Endodermal cell (in vitro differentiated cells): ENCODE measurements at places on chromosomes 12 and 14. TPM values are rescaled to one million over a fixed set of nuclear protein-coding genes. Genes with fewer than 3 reads are reported as not detected.

- peaks cover 27% of the 10 kb centered on the region for H3K4me1 ChIP-seq
- no peak overlapping the region for H3K27ac ChIP-seq
- no peaks in the 10 kb centered on the region for H3K27me3 ChIP-seq
- H3K36me3 ChIP-seq, result no peaks in the 10 kb centered on the region
These were observed 117.2 kb downstream of the CACNA1C start for GRCh38 chr12:2169940-2170339.

DNA sequence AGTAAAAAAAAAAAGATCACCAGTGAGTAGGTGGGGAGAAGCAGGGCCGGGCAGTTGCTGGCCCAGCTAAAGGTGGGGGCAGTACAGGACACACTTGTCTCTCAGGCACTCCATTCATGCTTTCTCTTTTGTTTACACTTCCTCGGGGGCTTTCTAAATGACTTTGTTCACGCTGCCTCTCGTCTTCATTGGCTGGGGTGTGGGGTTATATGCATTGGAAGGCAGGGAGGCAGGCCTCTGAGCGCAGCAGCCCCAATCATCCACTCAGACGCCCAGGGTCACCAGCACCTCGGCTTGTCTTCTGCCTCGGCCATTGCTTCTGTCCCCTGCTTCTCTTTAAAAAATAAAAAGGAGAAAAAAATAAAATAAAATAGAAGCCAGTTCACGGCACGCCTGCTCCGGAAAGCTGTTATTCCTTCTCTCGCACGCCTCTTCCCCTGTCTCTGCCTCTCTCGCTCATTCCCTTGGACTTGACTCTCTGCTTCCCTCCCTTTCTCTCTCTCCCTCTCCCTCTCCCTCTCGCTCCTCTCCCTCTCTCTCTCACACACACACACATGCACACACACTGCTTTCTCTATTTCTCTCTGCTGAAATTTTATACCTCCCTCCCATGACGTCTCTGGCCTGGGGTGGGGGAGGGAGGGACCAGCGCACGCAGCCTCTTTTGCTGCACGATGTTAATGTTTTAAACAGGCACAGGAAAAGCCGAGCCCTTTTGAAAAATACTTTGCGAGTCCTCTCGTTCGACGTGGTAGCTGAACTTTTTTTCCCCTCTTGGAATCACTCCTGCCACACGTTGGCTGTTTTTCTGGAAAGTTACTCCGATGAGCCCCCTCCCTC lies at the start of gene TGFB3:
TGFB3 (minus strand) TSS at position 570 of the 840 bp plus-strand sequence. CDS start 1,102 bp downstream, outside the sequence.
- H3K4me1 ChIP-seq, result peaks cover 7% of the 10 kb centered on the region
- peak; percentile 67 for DNase-seq
- H3K27ac ChIP-seq, result no peak within 1 kb of the TSS
- peak within 1 kb of the TSS; percentile 79 for H3K4me3 ChIP-seq
- no peaks in the 10 kb centered on the region for H3K36me3 ChIP-seq
- peaks cover 7% of the 10 kb centered on the region for H3K27me3 ChIP-seq

DNA sequence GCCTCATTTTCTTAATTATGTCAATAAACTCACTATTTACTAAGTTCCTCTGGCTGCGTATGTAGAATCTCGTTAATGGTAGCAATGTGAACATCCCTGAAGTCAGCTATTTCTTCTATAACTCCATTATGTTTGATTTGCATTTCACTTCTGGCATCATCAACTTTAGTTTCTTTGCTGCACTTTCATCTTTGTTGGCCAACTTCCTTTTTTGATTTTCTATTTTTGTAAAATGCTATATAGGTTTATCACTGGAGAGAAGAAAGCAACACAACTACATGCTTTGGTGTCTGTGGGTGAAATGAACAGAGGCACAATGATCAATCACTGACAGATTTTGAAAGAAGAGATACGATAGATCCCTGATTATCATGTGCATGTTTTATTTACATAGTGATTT lies 58.5 kb upstream of the ATF7IP start:
- DNase-seq, result no peak
- no peaks in the 10 kb centered on the region for H3K36me3 ChIP-seq
- no peak overlapping the region for H3K4me3 ChIP-seq
- no peaks in the 10 kb centered on the region for H3K4me1 ChIP-seq
- H3K27me3 ChIP-seq, result no peaks in the 10 kb centered on the region
- H3K27ac ChIP-seq, result no peak overlapping the region

Gene KRT8
- total RNA-seq, result 1,767 to 2,029 TPM (median 1,920 TPM) in 3 replicates

DNA sequence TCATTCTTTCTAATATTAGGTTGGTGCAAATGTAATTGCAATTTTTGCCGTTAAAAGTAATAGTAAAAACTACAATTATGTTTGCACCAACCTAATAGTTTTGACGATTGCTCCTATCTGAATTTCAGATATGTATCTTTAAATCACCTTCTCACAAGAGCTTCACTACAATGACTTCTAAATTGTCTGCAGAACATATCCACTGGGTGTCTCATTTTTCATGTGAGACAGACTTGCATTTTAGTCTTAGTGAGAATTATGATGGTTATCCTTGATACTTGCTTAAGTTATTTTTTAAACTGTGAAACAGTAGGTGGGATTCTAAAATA lies 84.6 kb downstream of the ITPR2 start:
- no peak overlapping the region for H3K27ac ChIP-seq
- H3K4me1 ChIP-seq, result no peaks in the 10 kb centered on the region
- DNase-seq, result no peak
- H3K36me3 ChIP-seq, result no peaks in the 10 kb centered on the region
- H3K4me3 ChIP-seq, result no peak overlapping the region
- H3K27me3 ChIP-seq, result no peaks in the 10 kb centered on the region

Gene KIAA0586
- total RNA-seq, result 14.0 and 14.2 TPM in 2 replicates

Gene OTOGL
- total RNA-seq, result 2.4 and 2.7 TPM in 2 replicates

Gene KCNJ8
- 0.73 to 2.9 TPM (median 2.7 TPM) in 3 replicates for total RNA-seq

DNA sequence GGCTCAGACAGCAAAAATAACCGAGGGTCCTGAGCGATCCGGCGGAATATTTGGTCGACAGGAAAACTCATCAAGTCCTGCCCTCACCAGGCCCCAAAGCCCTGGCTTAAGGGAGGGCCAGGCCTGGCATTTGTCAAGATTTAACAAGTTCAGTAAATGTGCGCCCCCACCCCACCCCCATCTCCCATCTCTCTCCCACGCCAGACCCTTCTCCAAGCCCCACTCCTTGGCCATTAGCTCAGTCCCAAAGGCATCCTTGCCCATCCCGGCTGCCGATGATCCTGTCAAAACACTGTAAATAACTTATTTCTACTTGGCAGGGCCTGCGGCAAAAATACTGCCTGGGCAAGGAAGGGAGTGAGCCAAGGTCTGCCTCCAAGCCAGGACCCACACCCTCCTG lies 52.8 kb downstream of the ITPK1 start:
- no peak overlapping the region for H3K27ac ChIP-seq
- H3K4me1 ChIP-seq, result peaks cover 9% of the 10 kb centered on the region
- H3K4me3 ChIP-seq, result no peak overlapping the region
- no peak for DNase-seq

DNA sequence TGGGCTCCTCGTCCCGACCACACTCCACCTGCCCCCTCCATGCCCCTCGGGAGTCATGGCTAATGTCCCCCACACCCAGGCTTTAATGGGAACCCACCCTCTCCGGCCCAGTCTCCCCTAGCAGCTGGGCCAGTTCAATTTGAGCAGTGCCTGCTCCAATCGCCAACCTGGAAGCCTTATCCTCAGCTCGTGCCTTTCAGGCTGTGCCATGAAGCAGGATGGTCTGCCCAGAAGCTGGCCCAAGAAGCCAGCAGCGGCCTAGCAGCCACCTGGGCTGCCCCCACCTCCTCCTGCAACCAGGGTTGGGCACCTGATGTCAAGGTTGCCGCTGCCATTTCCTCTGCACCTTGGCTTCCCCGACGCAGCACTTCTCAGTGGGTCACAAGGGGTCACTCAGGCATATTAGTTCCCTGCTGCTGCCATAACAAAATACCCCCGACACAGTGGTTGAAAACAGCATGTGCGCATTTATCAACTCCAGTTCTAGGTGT lies 2.3 kb upstream of the CLBA1 start:
- no peak overlapping the region for H3K4me3 ChIP-seq
- no peak overlapping the region for H3K27ac ChIP-seq
- peaks cover 6% of the 10 kb centered on the region for H3K4me1 ChIP-seq
- DNase-seq, result peak; percentile 49
- H3K27me3 ChIP-seq, result peaks cover 18% of the 10 kb centered on the region
- H3K36me3 ChIP-seq, result no peaks in the 10 kb centered on the region

DNA sequence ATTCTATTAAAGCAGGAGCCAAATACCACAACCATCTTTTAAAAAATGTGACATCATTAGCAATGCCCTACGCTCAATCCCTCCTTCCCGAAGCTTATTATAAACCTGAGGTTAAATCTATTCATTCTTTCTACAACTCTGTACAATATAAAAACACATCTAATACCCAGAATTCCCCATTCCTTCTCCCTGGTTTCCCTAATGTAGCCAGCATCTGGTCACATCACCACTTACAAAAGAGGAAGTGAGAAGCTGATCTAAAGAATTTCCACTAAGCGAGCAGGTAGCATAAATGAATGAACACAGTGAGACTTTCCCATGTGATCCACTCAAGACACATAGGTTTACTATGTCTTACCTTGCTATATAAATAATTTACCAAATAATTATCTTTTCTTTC lies 90.4 kb downstream of the LRP6 start:
- peaks cover 46% of the 10 kb centered on the region for H3K36me3 ChIP-seq
- no peaks in the 10 kb centered on the region for H3K27me3 ChIP-seq
- H3K27ac ChIP-seq, result no peak overlapping the region

GRCh38 chr12:96083020-96083719 lies 47.8 kb upstream of the LTA4H start:
- no peaks in the 10 kb centered on the region for H3K36me3 ChIP-seq
- no peak for DNase-seq
- H3K27ac ChIP-seq, result no peak overlapping the region

GRCh38 chr12:120169946-120170345 lies 24.6 kb downstream of the GCN1 start:
- no peaks in the 10 kb centered on the region for H3K4me1 ChIP-seq
- DNase-seq, result no peak
- H3K27ac ChIP-seq, result no peak overlapping the region
- peaks cover 78% of the 10 kb centered on the region for H3K36me3 ChIP-seq
- no peaks in the 10 kb centered on the region for H3K27me3 ChIP-seq

GRCh38 chr14:50417853-50418252 lies 21.2 kb upstream of the CDKL1 start:
- H3K36me3 ChIP-seq, result peaks cover 51% of the 10 kb centered on the region
- no peak overlapping the region for H3K4me3 ChIP-seq
- H3K4me1 ChIP-seq, result no peaks in the 10 kb centered on the region
- no peak overlapping the region for H3K27ac ChIP-seq
- H3K27me3 ChIP-seq, result no peaks in the 10 kb centered on the region

Gene LGR5
- total RNA-seq, result 21.9 to 34.4 TPM (median 27.2 TPM) in 3 replicates

- DNase-seq, result no peak
- no peaks in the 10 kb centered on the region for H3K4me1 ChIP-seq
- peaks cover 46% of the 10 kb centered on the region for H3K36me3 ChIP-seq
- no peak overlapping the region for H3K4me3 ChIP-seq
- H3K27ac ChIP-seq, result no peak overlapping the region
These were observed 70.7 kb downstream of the AACS start for GRCh38 chr12:125135906-125136305.

Gene CLEC4D
- total RNA-seq, result 0.72 TPM in 1 of 3 replicates, not detected in the others

DNA sequence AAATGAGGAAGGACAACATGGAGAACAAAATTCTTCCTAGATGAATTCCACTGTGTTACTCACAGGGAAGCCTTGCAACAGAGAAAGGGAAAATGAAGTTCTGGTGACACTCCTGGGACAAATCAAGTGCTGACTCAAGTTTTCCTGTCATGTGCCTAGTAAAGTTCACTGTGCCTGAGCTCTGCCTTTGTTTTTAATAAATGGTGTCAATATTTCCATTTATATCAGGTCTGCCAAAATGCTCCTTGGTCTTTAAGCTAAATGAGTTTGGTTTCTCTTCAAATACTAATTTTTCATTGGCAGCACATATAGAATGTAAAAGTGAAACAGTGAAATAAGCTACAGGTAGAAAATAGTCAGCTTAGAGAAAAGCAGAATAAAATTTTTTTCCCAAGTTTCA lies 33.0 kb downstream of the HIGD1C start:
- no peaks in the 10 kb centered on the region for H3K4me1 ChIP-seq
- H3K27ac ChIP-seq, result no peak overlapping the region
- H3K36me3 ChIP-seq, result peaks cover 57% of the 10 kb centered on the region
- H3K4me3 ChIP-seq, result no peak overlapping the region
- H3K27me3 ChIP-seq, result no peaks in the 10 kb centered on the region

Gene EID3
- 2.6 and 3.7 TPM in 2 replicates for total RNA-seq

DNA sequence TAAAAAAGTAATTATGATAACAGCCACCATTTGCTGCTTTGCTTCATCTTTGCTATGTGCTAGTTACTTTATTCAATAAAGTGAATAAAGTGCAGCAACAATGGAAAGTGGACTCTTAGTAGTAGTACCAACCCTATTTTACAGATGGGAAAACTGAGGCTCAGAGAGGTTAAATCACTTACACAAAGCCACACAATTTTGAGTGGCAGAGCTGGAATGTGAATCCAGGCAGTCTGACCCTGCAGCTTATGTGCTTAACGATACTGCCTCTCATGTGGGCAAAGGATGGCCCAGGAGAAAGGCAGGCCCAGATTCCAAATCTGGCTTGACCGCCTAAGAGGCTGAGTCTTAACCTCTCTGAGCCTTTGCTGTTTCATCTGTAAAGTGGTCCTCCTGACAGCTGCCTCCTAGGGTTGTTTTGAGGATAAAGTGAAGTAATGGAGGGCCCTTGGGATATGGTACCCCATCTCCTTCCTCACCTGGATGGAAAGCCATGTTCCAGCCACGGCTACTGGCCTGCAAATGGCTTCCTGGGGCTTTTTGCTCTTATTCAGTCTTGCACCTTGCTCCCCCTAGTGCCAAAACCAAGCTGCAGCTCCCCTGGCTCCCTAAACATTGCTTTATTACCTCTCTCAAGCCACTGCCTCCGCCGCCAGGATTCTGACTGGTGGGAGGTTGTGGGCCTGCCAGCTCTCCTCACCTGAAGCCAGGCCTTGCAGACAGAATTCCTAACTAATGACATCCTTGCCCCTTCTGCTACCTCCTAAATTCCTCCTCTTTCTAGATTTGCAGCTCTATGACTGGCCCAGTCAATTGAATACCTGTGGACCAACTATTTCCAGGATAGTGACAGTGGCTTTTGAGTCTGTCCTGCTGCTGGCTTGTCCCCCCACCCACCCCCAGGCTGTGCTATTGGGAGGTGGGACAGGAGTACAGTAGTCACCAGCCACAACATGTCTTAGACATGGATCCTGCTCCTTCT lies 283.3 kb upstream of the PWP1 start:
- H3K27ac ChIP-seq, result no peak overlapping the region
- H3K4me1 ChIP-seq, result no peaks in the 10 kb centered on the region
- DNase-seq, result peak; percentile 97
- no peak overlapping the region for H3K4me3 ChIP-seq

GRCh38 chr12:115049614-115050013 lies 365.6 kb upstream of the TBX3 start:
- no peaks in the 10 kb centered on the region for H3K27me3 ChIP-seq
- DNase-seq, result peak; percentile 59
- no peaks in the 10 kb centered on the region for H3K36me3 ChIP-seq
- peaks cover 3% of the 10 kb centered on the region for H3K4me1 ChIP-seq
- H3K4me3 ChIP-seq, result no peak overlapping the region
